ENCODE measurements at places on chromosomes 11 and 22.

DNA sequence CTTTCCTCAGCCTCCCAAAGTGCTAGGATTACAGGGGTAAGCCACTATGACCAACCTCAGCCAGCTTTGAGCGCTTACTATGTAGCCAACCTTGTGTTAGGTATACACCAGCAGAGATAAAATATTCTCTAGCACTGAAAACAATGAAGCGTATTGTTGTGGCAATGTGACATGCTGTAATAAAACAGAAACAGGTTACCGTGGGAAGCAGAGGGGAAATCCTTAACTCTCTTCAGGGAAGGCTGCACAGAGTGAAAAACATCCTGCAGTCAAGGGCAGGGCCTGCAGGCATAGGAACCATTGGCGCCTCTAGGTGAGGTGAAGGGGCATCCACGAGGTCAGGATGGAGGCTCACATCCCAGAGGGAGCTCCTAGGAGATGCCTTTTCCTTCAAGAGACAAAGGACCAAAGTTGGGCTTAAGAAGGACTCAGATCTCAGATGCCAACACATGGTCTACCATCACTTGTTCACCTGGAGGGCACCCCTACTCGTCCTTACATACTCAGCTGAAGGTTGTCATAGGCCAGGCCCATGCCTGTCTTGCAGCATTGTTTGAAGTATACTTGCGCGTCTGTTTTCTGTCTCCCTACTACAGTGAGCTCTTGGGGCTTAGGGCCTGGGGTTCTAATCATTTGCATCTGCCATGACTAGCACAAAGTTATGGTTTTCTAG lies 8.0 kb downstream of the POLD4 start:
- no peak for DNase-seq

GRCh38 chr11:61023086-61023965 lies 51.8 kb downstream of the CD6 start:
- no peak for DNase-seq

DNA sequence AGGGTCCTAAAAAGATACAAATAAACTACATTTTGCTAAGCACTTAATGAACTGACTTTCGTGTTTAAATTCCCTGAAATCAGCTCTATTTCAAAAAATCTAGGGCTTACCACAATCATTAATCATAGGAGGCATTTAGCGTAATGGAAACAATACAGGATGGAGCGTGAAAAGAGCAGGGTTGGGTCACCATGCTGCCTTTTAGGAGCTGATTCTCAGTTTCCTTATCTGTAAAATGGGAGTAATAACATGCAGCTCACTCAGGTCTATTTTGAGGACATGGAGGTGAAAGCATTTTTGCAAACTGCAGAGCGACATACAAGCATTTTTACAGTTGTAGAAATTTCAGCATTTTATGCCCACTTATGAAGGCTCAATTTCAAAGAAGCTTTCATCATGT lies 407.0 kb downstream of the TENM4 start:
- DNase-seq = no peak

DNA sequence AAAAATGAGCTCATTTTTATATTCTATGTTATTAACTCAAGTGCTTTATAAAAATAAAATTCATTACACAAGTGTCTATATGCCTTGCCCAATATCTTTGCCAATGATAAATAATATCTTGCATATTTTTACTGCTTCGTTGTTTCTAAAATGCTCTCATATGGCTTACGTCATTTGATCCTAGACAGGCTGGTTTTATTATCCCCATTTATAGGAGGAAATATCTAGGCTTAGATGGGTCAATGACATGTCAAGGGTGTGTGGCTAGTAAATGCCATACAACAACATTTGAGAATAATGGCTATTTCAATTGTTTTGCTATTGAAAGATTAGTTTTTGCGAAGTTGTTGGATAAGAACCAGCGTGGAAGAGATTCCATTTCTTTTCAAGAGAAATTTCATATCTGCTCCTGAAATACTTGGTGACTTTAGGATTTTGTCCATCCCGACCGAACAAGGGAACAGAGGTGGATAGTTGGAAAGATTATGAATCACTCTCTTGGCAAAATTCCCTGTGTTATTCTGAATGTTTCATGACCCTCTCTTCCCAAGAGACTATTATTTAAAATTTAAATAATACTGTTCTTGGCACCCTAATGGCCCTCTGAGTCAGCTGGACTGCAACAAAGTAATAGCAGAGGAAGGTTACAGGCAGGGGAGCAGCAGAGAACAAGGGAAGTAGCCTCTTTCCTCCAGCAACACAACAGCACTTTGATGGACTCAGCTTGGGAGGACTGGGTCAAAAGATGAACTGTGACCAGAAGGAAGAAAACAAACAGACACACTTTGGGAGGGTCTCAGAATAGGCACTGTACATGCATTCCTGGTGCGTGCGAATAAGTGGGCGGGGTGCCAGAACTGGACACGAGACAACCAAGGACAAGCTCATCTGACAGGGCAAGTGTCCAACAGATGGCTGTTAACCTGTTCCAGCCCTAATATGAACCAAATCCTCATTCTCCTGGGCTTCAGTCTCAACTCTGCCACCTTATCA lies 94.5 kb downstream of the ME3 start:
- no peak for DNase-seq
